ENCODE measurements at places on chromosomes 3 and 15.

DNA sequence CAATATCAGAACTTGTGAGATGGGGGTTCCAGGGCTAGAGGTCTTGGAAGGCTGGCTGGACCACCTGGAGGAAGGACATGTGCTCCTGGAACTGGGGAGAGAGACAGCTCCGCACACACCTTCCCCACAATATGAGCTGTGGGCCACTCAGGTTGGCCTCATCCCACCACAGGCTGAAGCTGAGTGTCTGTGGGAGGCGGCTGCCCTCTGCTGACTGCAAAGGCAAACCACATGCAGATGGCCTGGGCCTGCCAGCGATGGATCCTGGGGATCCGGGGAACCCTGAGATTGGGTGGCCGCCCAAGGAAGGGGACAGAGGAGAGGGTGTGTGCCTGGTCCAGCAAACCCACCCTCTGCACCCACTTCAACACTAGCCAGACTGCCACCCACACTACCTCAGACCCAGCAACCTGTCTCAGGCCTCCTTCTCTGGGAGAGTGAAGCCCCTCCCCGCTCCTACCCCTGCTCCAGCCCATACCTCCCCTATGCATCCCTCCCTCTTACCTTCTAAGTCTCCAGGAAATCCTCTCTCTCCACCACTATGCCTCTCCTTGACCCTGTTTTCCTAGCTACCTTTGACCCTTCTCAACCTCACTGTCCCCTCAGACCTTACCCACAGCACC, 44.8 kb downstream of the CYP11A1 start:
- no peaks in the 10 kb centered on the region for H3K27me3 ChIP-seq
- peaks cover 4% of the 10 kb centered on the region for H3K4me1 ChIP-seq
- H3K36me3 ChIP-seq, result no peaks in the 10 kb centered on the region
- H3K4me3 ChIP-seq, result no peak overlapping the region
- peak; percentile 53 for DNase-seq

- H3K27me3 ChIP-seq, result no peaks in the 10 kb centered on the region
- no peaks in the 10 kb centered on the region for H3K4me1 ChIP-seq
- H3K4me3 ChIP-seq, result no peak overlapping the region
- H3K27ac ChIP-seq, result no peak overlapping the region
- no peak for DNase-seq
These were observed 35.5 kb downstream of the B3GALNT1 start for GRCh38 chr3:161069511-161070251.

GRCh38 chr3:3086239-3086638, 23.9 kb downstream of the IL5RA start:
- H3K4me3 ChIP-seq, result no peak overlapping the region
- no peaks in the 10 kb centered on the region for H3K27me3 ChIP-seq
- no peaks in the 10 kb centered on the region for H3K4me1 ChIP-seq
- DNase-seq, result no peak
- H3K36me3 ChIP-seq, result no peaks in the 10 kb centered on the region
- H3K27ac ChIP-seq, result no peak overlapping the region

DNA sequence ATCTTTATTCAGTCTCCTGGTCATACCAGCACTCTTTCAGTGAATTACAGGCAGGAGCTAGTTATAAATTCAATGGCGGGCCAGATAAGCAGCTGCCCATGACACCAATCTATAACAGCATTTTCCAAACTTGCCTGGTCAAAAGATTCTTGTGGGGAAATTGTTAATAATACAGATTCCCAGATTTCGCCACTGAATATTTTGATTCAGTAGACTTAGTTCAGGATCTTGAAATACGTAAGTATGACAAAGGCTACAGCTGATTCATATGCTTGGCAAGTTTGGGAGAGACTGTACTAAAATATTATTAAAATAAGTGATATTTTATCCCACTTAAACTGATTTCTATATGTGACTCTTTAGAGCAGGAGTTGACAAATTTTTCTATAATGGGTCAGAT, 119.3 kb downstream of the TMCO5A start:
- no peak overlapping the region for H3K27ac ChIP-seq
- H3K4me1 ChIP-seq, result no peaks in the 10 kb centered on the region
- DNase-seq, result no peak
- no peak overlapping the region for H3K4me3 ChIP-seq
- no peaks in the 10 kb centered on the region for H3K36me3 ChIP-seq

GRCh38 chr3:38723569-38724391, 74.3 kb upstream of the SCN5A start:
- no peak for DNase-seq
- H3K36me3 ChIP-seq, result no peaks in the 10 kb centered on the region
- no peak overlapping the region for H3K4me3 ChIP-seq
- peaks cover 5% of the 10 kb centered on the region for H3K27me3 ChIP-seq
- H3K27ac ChIP-seq, result no peak overlapping the region

GRCh38 chr15:82850731-82851130, 41.3 kb downstream of the WHAMM start:
- H3K27ac ChIP-seq, result no peak overlapping the region
- no peak for DNase-seq
- no peak overlapping the region for H3K4me3 ChIP-seq
- no peaks in the 10 kb centered on the region for H3K36me3 ChIP-seq
- H3K4me1 ChIP-seq, result no peaks in the 10 kb centered on the region

DNA sequence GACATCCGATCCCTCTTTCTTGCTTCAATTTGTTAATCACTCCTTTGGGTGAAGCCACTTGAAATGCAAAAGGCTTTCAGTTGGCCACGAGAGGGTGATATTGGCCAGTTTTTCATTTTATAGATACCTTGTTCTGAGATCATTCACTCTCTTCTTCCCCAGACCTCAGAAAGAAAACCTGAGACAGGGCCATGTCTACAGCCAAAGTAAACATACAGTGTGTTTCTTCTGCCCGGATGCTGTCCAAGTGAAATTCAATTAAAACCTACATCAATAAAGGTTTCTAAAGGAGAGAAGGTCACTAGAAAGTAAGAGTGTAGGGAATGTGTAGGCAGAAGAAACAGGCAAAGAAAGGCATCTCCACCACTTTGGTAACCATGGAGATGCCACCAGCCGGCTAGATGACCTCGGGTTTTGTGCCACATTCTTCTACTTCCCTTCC, 39.5 kb upstream of the FMN1 start:
- DNase-seq, result peak; percentile 17
- H3K4me1 ChIP-seq, result no peaks in the 10 kb centered on the region
- no peak overlapping the region for H3K27ac ChIP-seq

GRCh38 chr3:192867645-192868044, 50.0 kb downstream of the MB21D2 start:
- H3K27me3 ChIP-seq, result no peaks in the 10 kb centered on the region
- DNase-seq, result no peak
- no peak overlapping the region for H3K27ac ChIP-seq
- H3K4me1 ChIP-seq, result no peaks in the 10 kb centered on the region
- H3K4me3 ChIP-seq, result no peak overlapping the region
- H3K36me3 ChIP-seq, result no peaks in the 10 kb centered on the region

GRCh38 chr3:172155897-172156585, 116.7 kb downstream of the FNDC3B start:
- peaks cover 17% of the 10 kb centered on the region for H3K4me1 ChIP-seq
- DNase-seq, result no peak
- H3K27ac ChIP-seq, result no peak overlapping the region
- H3K27me3 ChIP-seq, result no peaks in the 10 kb centered on the region
- H3K36me3 ChIP-seq, result no peaks in the 10 kb centered on the region
- H3K4me3 ChIP-seq, result no peak overlapping the region

DNA sequence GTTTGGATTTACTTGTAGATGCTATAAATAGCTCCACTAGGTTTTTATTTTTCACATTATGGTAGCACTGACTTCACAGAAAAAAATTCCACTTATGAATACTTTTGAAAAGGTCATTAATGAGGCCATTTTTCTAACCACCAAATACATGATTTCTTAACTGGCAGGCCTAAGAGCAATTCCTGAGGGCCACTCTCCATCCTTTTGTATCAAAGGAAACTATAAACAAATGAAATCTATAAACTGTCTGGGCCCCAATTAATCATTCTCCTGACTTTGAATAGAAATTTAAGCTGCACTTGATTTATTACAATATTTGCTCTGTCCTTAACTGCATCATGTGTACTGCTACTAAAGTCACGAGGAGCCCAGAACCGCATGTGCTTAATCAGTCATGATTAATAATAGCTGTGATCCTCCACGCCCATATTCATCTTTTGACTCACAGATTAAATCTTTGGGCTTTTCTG, 25.1 kb upstream of the MTMR10 start:
- H3K4me3 ChIP-seq, result no peak overlapping the region
- no peak overlapping the region for H3K27ac ChIP-seq
- H3K27me3 ChIP-seq, result no peaks in the 10 kb centered on the region

GRCh38 chr3:2714834-2715233, 395.3 kb downstream of the IL5RA start:
- H3K27me3 ChIP-seq, result no peaks in the 10 kb centered on the region
- H3K4me3 ChIP-seq, result no peak overlapping the region
- no peak overlapping the region for H3K27ac ChIP-seq
- DNase-seq, result no peak
- no peaks in the 10 kb centered on the region for H3K36me3 ChIP-seq

DNA sequence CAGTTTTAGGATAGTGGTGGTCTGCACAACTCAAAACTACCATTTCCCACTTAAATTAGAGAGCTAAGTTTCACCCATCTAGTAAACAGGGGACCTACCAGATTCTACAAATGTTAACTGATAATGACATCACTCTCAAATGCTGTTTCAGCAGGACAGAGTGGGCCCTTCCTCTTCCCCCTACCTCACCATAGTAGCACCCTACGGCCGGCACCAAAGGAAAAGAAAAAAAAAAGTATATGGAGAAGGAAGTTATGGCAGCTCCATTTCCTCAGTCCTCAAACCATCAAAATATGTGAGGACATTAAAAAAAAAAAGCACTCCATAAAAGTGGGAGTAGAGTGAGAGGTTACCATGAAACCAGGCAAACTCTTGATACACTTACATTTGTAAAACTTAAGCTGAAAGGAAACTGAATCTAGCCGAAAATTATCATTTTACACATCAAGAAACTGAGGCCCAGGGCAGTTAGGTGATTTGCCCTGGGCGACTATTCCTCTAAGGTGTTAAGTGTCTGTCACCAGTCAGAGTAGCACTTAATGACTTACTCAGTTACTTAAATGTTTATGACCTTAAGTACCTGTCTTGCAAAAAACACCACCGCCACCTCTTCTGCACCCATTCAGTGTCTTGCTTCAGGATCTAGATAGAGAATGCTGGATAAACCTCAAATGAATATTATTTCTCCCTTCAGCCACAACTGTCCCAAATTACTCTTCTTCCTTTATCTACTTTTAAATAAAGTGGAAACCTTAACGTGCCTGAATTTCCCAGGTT, 2.7 kb downstream of the MSL2 start:
- peak overlapping the region; percentile 99 for H3K27ac ChIP-seq
- peak overlapping the region; percentile 95 for H3K4me3 ChIP-seq
- H3K36me3 ChIP-seq, result no peaks in the 10 kb centered on the region
- H3K4me1 ChIP-seq, result peaks cover 45% of the 10 kb centered on the region

DNA sequence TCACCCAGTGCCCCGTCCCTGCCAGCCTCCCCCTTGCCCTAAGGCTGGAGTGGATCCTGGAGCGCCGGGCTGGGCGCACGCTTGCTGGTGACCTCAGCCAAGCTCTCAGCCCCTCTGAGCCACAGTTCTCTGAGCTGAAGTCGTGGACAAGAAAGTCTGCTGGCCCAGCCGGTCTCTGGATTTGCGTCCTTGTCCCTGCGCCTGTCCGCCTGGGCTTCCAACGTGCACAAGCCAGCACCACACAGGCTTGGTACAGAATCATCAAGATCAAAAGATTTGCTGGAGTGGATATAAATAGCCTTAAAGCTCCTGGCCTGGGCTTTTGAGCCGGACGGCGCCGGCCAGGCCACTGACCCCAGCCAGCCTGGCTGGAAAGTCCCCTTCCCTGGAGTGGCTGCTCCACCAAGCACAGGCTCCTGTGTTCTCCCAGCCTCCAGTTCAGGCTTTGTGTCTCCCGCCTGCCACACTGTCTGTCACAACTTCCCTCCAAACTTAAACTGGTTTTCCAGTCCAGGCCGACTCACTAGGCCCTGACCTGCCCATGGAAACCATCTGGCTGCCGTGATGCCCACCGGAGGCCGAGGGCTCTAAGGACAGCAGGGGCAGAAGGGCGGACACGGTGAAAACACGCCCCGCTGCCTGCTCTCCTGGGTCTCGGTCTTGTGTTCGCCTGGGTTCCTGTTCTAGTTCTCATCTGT, 156.2 kb downstream of the NUP210 start:
- H3K27ac ChIP-seq, result no peak overlapping the region
- H3K27me3 ChIP-seq, result peaks cover 6% of the 10 kb centered on the region
- no peak for DNase-seq
- H3K4me3 ChIP-seq, result no peak overlapping the region
- H3K4me1 ChIP-seq, result peaks cover 8% of the 10 kb centered on the region

DNA sequence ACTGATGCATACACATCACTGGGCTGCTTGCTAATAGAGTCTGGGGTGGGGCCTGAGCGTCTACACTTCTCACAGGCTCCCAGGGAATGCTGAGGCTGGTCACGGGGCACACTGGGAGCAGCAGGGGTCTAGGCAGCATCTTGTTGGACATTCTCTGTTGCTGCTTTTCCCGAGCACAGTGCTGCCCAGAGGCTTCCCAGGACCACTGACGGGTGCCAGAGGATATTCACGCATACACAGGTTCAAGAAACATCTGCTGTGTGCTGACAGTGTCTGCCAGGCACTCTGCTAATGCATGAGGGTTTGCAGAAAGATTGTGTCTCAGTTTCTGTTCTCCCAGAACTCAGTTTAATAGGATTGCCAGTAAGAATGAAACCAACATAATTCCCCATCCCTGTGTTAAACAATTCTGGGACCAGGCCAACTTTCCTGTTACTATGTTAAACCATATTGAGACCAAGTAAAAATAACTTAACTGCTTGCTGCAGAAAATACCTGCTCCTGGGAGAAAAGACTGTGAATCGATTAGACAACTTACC, 23.9 kb upstream of the BCL2L10 start:
- H3K27me3 ChIP-seq, result no peaks in the 10 kb centered on the region
- DNase-seq, result no peak
- no peak overlapping the region for H3K27ac ChIP-seq
- H3K4me1 ChIP-seq, result peaks cover 27% of the 10 kb centered on the region
- H3K36me3 ChIP-seq, result peaks cover 56% of the 10 kb centered on the region
- no peak overlapping the region for H3K4me3 ChIP-seq

- H3K4me3 ChIP-seq, result peak within 1 kb of the TSS; percentile 33
- H3K27ac ChIP-seq, result no peak within 1 kb of the TSS
- H3K4me1 ChIP-seq, result peaks cover 55% of the 10 kb centered on the region
- H3K36me3 ChIP-seq, result no peaks in the 10 kb centered on the region
- no peak for DNase-seq
These were observed at the start of the genes FOXL2 and FOXL2NB for GRCh38 chr3:138946663-138947494. FOXL2 (minus strand) TSS chr3:138947137; CDS start chr3:138946722, 415 bp downstream. FOXL2NB (plus strand) TSS chr3:138947217; CDS start chr3:138947365, 148 bp downstream.

DNA sequence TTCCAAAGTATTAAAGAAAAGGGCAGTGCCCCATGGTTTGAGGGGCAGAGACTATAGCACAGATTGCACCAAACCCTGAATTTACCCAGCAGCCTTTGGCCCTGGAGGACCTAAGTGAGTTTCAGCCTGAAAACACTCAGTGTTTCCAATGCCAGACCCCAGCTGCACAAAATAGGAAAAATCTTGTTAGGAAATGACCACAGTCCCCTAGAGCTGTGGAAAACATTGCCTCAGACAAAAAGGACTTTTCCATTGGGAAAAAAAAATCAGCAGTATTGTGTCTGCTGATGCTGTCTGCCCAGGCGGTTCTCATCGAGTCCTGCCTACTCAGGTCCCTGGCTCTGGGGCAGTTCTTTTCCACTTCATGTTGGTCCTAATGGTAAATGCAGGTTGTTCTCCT, 121.7 kb upstream of the DLG1 start:
- no peak for DNase-seq
- H3K27ac ChIP-seq, result no peak overlapping the region
- no peaks in the 10 kb centered on the region for H3K4me1 ChIP-seq
- H3K4me3 ChIP-seq, result no peak overlapping the region

- no peak for DNase-seq
- H3K27ac ChIP-seq, result no peak overlapping the region
- H3K27me3 ChIP-seq, result no peaks in the 10 kb centered on the region
These were observed 178.6 kb upstream of the SMAD3 start for GRCh38 chr15:66886686-66887273.
